T-cell (primary cell): ENCODE measurements at places on chromosomes 3 and 15. TPM values are rescaled to one million over a fixed set of nuclear protein-coding genes. Genes with fewer than 3 reads are reported as not detected.

WDR93 gene
- total RNA-seq: not detected

DLL4 gene
- total RNA-seq: 0.25 TPM

DNA sequence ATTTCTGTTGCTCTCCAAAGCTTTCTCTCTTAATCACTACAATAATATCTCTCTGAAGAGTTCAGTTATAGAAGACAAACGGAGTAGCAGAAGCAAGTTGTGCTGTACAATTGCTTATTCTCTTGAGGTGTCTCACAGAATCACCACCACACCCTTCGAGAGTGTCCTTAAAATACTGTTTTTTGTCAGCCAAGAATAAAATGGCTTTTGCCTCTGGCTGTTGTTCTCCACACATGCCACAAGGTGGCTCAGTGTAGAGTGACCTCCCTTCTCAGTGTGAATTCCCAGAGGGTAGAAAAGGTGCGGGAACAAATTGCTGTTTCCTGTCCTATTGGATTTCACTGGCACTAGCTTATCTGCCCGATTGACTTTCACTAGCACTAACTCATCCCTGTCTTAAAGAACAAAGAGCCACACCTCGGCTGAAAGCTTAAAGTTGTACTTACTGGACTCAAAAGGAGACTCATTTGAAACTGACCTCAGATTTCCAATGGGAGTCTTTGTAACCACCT is 134.2 kb upstream of the SATB1 start:
- H3K27ac ChIP-seq: no peak overlapping the region
- DNase-seq: peak; percentile 15
- H3K4me3 ChIP-seq: no peak overlapping the region
- no peaks in the 10 kb centered on the region for H3K36me3 ChIP-seq
- no peaks in the 10 kb centered on the region for H3K27me3 ChIP-seq

GRCh38 chr3:117898722-117899522 is 1135.7 kb downstream of the IGSF11 start:
- no peak overlapping the region for H3K4me3 ChIP-seq
- no peaks in the 10 kb centered on the region for H3K36me3 ChIP-seq
- DNase-seq: no peak
- H3K27me3 ChIP-seq: no peaks in the 10 kb centered on the region
- no peak overlapping the region for H3K27ac ChIP-seq

DNA sequence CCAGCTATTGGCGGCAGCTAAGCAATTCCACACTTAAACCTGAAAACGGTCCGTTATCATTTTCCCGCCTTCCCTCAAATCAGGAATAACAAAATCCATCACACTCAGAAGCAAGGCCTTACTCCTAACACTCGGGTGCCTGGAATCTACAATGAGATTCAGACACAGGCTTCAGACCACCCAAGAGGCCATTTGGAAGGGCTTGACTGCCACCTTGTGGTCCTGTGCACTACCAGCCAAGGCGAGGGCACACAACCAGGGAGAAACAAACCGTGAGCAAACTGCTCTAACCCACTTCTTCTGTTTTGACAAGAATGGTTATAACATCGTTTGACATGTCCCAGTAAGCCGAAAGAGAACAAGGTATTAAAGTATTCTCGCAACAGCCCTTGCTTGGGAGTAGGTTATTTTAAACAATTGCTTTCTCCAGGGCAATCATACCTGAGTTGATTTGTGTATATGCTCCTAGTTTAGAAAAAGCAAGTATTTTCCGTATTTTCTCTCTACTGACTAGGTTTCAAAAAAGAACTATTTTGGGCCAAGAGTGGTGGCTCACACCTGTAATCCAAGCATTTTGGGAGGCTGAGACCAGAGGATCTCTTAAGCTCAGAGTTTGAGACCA is 40.1 kb upstream of the TAFA4 start:
- H3K4me3 ChIP-seq: no peak overlapping the region
- no peak overlapping the region for H3K27ac ChIP-seq
- no peaks in the 10 kb centered on the region for H3K4me1 ChIP-seq
- no peaks in the 10 kb centered on the region for H3K36me3 ChIP-seq
- no peak for DNase-seq

DNA sequence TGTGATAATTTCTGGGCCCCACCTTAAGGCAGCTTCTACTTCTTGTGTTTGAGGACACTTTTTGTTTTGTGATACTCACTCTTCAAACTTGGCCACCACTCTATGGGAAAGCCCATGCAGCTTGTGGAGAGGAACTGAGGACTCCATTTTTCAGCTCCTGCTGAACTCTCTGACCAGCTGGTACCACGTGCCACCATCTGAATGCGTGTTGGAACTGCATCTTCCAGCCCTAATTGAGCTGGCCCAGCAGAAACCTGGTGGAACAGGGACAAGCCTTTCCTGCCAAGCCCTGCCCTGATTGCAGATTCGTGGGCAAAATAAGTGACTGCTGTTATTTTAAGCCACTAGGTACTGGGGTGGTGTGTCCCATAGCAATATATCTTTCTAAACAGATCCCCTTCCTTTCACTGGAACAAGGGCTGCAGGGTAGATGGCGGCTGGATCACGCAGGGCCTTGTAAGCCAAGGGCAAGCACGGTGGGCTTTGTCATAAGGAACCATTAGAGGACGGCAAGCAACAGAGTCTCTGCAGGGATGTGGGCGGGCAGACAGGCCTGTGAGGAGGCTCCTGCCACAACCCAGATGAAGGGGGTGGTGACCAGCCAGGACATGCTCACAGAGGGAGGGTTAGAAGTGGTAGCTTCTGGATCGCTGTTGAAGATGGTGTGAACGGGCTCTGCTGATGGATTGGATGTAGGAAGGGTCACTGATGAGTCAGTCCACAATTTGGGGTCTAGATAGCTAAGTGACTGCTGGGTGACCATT is 9.5 kb downstream of the H1-8 start:
- H3K27ac ChIP-seq: no peak overlapping the region
- no peaks in the 10 kb centered on the region for H3K4me1 ChIP-seq
- no peaks in the 10 kb centered on the region for H3K36me3 ChIP-seq
- H3K27me3 ChIP-seq: peaks cover 41% of the 10 kb centered on the region
- no peak for DNase-seq
- H3K4me3 ChIP-seq: no peak overlapping the region

- no peaks in the 10 kb centered on the region for H3K36me3 ChIP-seq
- H3K27me3 ChIP-seq: peaks cover 3% of the 10 kb centered on the region
Measured at GRCh38 chr15:62760538-62760937, 282.0 kb upstream of the TPM1 start.

- H3K4me1 ChIP-seq: no peaks in the 10 kb centered on the region
- no peaks in the 10 kb centered on the region for H3K36me3 ChIP-seq
- DNase-seq: no peak
- peaks cover 3% of the 10 kb centered on the region for H3K27me3 ChIP-seq
Measured at GRCh38 chr3:197328198-197328597, 29.8 kb upstream of the DLG1 start.

- H3K27ac ChIP-seq: no peak overlapping the region
- no peak for DNase-seq
- no peaks in the 10 kb centered on the region for H3K4me1 ChIP-seq
- H3K4me3 ChIP-seq: no peak overlapping the region
Measured at GRCh38 chr3:131544557-131544956, 41.8 kb upstream of the MRPL3 start.

DNA sequence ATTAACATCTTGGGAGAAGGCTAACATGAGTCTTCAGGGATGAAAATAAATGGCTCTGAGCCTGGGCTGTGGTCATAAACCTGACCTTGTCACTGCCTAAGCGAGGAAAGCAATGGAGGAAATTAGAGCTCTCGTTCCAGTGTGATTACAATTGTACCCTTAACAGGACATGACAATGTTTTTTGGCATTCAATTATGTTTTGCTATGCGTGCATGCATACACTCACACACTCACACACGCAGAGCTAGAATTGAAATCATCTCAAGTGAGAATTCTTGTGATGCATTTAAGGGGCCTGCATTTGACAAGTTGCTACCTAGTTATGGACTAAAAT is 24.1 kb downstream of the ZNF80 start:
- H3K27ac ChIP-seq: peak overlapping the region; percentile 95
- peaks cover 19% of the 10 kb centered on the region for H3K4me1 ChIP-seq
- no peaks in the 10 kb centered on the region for H3K36me3 ChIP-seq

GRCh38 chr3:76078101-76078500 is 292.8 kb upstream of the ZNF717 start:
- DNase-seq: no peak
- H3K27me3 ChIP-seq: no peaks in the 10 kb centered on the region
- H3K4me3 ChIP-seq: no peak overlapping the region
- H3K36me3 ChIP-seq: no peaks in the 10 kb centered on the region
